ENCODE measurements at places on chromosomes 1 and 21.
A peak's percentile ranks its signal among the peaks of the same experiment; 100 is the strongest.

DNA sequence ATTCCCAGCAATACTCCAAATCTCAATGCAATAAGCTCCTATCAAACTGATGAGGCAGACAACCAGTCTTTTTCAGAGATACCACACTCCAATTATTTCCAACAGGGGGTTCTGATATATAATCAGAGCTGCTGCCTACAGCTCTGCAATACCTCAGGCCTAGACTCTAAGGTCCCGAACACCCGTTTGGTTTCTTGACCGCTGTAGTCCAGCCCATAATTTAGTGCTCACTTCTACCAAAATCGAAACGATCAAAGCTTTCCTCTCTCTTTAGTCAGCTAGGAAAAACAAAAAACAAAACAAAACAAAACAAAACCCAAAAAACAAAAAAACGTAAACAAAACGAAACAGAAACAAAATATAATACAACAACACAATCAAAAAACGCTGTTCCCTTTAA lies 453.0 kb downstream of the NEGR1 start:
- DNase-seq, result no peak

GRCh38 chr1:193516755-193517388 lies 330.5 kb upstream of the B3GALT2 start:
- peak; percentile 10 for DNase-seq

- DNase-seq, result no peak
Observed at GRCh38 chr1:241536969-241537368, 4.8 kb downstream of the KMO start.

GRCh38 chr1:66500301-66500700 lies 33.7 kb upstream of the SGIP1 start:
- no peak for DNase-seq

DNA sequence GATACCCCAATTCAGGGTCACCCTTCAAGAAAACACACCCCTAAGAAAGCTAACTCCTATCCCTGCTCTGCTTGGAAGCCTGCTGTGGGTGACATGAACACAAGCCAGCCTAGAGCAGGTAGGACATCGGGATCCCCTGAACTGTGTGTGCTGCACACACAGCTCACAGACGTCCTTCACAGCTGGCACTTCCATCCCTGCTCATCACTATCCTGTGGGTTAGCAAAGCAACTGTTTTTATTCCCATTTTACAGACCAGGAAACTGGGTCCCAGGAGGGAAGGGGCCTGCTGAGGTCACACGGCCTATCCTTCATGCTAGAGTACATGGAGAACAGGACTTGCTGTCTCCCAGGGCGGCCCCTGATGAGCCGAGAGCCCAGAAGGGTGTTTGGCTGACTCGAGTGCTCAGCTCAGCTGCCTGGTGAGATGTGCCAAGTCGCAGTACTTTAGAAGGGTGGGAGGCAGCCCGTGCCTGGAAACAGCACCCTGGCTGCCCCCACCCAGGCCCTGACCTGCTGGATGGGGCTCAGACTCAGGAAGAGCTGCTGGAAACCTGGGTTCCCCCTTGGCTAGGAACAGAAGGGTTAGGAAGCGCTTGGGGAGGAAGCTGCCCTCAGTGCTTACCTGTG lies 28.3 kb upstream of the BTG2 start:
- no peak for DNase-seq

DNA sequence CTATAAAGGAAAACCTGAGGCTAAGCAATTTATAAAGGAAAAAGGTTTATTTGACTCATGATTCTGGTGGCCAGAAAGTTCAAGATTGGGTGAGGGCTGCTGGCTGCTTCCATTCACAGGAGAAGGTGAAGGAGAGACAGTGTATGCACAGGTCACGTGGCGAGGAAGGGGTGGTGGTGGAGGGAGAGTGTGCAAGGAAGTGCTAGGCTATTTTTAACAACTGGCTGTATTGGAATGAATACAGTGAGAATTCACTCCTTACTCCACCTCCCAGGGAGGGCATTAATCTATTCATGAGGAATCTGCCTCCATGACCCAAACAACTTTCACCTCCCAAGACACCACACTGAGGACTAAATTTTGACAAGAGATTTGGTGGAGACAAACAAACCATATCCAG lies 51.0 kb downstream of the SYDE2 start:
- no peak for DNase-seq

GRCh38 chr1:209585672-209586071 lies 2.2 kb downstream of the CAMK1G start:
- peak; percentile 18 for DNase-seq

GRCh38 chr1:202958544-202959275 lies 598 bp upstream of the ADIPOR1 start:
- DNase-seq, result no peak

DNA sequence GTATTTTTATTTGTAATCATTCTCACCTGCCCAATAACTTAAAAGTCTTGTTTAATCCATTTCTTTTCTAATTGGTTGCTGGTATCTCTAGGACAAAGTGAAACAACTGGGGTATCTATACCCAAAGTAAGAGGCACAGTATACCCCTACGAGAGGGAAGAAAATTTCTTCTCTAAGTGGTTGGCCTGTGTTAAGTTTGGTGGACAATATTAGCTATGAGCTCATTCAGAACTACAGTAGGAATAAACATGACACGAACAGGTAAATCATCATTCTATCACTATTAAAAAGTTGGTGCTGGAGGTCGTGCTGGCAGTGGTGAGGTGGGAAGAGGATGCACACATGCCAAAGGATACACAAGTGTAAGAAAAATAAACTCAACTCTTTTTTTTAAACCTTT lies 99.6 kb downstream of the ZNF644 start:
- DNase-seq, result no peak

DNA sequence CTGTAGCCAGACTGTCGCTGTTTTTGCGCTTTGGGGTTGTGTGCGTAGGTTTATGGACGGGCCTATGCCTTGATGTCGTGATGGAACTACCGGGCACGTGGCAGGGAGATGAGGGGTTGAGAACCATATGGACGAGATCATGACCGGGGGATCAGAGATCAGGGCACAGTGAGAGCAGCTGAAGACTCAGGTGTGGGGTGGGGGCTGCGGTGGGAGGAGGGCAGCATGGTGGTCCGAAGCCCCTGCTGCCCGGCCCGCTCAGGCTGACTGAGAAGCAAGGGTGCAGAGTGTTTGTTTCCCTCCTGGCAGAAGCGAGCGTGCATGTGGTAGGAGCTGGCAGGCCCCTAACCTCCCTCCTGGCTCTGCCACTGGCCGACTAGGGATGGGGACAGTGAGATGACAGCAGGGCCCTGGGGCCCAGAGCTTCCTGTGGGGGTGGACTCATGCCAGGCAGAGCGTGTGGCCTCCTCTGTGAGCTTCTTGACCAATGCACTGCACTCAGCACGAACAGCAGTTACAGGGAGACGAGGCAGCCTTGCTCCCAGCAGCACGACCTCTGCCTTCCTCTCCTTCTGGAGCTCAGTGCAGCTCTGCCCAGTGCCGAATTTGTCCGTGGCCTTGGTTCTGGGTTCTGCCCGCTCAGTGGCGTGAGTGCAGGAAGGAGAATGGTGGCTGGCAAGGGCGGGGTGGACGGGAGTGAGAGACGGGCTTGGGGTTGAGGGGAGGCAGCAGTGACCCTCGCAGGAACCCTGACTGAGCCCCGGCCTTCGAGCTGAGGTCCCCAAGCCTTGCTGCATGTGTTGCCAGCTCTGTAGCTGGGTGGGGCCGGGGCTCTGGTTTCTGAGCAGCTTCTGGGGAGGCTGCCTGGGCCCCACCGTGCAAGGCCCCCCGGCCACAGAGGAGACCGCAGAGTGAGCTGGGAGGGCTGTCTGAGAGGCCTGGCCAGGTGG lies 22.2 kb upstream of the LRRC3 start:
- DNase-seq, result no peak

DNA sequence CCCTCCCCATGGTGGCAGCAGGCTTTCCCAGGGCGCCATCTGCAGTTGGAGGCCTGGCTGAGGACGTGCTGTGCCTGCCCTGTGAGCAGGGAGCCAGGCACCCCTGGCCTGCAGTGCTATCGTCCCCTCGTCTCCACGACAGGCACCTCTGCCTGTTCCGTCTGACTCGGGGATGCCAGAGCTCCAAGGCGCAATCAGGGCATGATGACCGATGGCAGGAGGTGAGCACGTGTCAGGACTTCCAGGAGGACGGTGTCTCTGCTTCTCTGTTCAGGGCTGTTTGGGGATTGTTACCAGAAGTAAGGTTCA lies 125.2 kb downstream of the PCBP3 start:
- DNase-seq, result peak; percentile 25

GRCh38 chr1:154749078-154749760 lies 120.9 kb downstream of the KCNN3 start:
- DNase-seq, result peak; percentile 74

GRCh38 chr1:119917304-119918055 lies 21.2 kb upstream of the ADAM30 start:
- DNase-seq, result no peak

- DNase-seq, result no peak
Observed at GRCh38 chr1:113536182-113536780, 146.0 kb downstream of the MAGI3 start.

GRCh38 chr1:47216278-47217059 lies 15.6 kb downstream of the TAL1 start:
- no peak for DNase-seq

DNA sequence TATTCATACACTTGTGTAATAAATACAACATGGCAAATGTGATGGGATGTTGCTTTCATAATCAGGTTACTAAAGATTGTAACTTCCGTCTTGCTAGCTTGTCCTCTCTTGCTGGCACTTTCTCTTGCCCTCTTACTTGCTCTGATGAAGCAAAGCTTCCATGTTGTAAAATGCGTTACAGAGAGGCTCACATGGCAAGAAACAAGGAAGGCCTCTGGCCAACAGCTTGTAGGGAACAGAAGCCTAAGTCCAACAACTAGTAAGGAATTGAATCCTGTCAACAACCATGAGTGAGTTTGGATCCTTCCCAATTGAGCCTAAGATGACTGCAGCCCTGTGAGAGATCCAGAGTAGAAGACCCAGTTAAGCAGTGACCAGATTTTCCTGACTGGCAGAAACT lies 15.4 kb downstream of the TMED5 start:
- no peak for DNase-seq

DNA sequence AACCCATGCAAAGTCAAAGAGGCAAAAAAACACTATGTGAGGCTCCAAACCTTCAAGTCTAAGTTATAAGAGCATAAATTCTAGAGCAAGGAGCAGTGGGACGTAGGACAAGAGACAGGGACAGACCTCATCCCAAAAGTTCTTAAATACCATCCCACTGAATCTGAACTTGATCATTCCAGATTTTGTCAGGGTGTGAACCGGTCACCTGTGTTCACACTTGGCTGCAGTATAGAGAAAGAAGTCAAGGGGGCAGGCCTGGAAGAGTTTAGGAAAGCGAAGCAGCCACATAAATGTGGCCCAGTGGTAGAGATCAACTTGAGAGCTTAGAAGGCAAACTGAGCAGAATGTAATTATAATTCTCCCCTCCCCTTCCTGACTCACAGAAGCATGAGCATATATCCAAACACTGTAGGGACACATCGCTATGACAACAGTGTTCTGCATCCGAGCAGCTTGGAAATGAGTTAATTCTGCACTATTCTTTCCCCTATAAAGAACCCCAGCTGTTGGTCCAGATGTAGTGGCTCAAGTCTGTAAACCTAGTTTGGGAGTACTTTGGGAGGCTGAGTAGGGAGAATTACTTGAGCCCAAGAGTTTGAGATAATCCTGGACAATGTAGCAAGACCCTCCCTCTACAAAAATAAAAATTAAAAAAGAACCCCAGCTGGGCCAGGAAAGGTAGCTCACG lies 2.7 kb downstream of the AKR7A2 start:
- DNase-seq, result no peak

DNA sequence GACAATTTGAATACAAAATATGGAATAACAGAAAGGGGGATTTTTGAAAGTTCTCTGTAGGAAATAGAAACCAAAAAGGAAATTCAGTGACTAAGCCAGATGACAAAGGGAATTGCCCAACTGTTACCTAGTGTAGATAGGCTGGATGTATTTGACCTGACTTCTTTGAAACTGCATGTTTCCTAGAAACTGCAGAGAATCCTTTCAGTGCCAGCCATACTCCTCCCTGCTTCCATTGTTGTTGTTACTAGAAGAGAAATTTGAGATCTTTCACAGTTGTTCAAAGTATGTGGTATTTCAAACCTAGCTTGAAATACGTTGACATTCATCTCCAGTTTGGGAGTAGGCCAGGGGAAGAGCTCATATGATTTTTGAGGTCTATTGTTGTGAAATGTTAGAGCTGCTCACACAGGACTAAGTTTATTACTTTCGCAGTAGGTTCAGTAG lies 1.8 kb upstream of the GBP5 start:
- peak; percentile 71 for DNase-seq

GRCh38 chr1:221868593-221869303 lies 126.9 kb upstream of the DUSP10 start:
- DNase-seq, result no peak

GRCh38 chr21:33951276-33952178 lies 35.9 kb upstream of the ATP5PO start:
- peak; percentile 64 for DNase-seq

DNA sequence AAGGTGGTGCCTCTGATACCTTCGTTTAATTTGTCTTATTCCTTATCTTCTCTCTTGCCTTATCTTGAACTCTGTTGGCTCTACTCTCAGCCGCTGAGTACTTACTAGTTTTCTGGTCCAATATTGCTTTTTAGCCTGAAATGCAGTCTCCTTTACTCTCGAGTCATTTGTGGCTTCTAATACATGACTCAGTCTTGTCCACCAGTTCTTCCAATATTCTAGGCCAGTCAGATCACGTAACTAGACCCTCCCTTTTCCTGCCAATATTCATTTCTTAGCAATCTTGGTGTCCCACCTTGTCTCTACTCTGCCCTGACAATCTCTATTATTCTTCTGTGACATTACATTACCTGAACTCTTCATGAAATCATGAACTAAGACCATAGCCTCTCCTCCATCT lies 555.8 kb downstream of the DPYD start:
- no peak for DNase-seq

DNA sequence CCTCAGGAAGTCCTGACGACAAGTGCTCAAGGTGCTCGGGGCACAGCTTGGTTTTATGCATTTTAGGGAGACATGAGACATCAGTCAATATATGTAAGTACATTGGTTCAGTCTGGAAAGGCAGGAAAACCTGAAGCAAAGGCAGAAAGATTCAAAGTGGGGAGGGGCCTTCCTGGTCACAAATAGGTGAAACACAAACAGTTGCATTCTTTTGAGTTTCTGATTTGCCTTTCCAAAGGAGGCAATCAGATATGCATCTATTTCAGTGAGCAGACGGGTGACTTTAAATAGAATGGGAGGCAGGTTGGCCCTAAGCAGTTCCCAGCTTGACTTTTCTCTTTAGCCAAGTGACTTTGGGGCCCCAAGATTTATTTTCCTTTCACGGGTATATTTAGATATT lies 8.9 kb upstream of the RNF187 start:
- DNase-seq, result no peak

- DNase-seq, result no peak
Observed at GRCh38 chr1:216836316-216836715, 113.1 kb upstream of the ESRRG start.
